SK-MEL-5 (cell line): ENCODE measurements at places on chromosomes 1 and 21.
A peak's percentile ranks its signal among the peaks of the same experiment; 100 is the strongest.

- DNase-seq, result peak; percentile 22
Observed at GRCh38 chr1:54227091-54227602, 27.2 kb downstream of the MRPL37 start.

- no peak for DNase-seq
Observed at GRCh38 chr1:168963601-168964000, 142.9 kb upstream of the ATP1B1 start.

DNA sequence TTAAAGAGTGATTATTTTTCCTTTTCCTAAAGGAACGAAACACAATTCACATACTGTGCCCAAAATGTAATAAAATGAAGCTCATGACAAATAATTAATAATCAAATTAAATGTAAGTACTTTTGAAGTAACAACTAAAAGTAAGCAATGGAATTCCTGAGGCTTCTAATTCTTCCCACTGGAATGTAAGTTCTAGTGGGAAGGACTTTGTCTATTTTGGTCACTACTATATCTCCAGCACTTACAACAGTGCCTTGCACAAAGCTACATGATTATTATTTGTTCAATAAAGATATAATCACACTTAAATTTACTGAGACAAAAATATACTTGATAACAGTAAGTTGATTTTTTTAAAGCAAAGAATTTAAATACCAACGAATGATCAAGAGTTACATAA, 128.8 kb downstream of the COQ8A start:
- no peak for DNase-seq

- peak; percentile 29 for DNase-seq
Observed at GRCh38 chr1:22654692-22655091, 1.7 kb downstream of the C1QB start.

- DNase-seq, result no peak
Observed at GRCh38 chr1:156270314-156270713, 12.3 kb downstream of the SMG5 start.

DNA sequence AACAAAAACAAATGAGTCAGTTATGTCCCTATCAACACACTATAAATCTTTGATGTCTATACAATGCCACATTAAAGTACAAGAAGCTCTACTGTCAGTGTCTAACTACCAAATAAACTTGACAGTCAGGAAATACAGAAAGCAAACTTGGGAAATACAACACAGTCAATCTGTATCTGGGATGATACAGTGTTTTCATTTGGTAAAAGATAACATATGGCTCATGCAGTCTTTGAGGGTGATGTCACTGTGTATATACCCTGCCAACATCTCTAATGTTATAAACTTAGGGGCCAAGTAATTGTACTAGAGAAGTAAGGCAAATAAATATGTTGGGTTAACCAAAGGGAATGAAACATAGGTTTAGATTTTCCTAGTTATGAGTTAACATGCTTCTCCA, 552.5 kb upstream of the ADAMTS5 start:
- no peak for DNase-seq

DNA sequence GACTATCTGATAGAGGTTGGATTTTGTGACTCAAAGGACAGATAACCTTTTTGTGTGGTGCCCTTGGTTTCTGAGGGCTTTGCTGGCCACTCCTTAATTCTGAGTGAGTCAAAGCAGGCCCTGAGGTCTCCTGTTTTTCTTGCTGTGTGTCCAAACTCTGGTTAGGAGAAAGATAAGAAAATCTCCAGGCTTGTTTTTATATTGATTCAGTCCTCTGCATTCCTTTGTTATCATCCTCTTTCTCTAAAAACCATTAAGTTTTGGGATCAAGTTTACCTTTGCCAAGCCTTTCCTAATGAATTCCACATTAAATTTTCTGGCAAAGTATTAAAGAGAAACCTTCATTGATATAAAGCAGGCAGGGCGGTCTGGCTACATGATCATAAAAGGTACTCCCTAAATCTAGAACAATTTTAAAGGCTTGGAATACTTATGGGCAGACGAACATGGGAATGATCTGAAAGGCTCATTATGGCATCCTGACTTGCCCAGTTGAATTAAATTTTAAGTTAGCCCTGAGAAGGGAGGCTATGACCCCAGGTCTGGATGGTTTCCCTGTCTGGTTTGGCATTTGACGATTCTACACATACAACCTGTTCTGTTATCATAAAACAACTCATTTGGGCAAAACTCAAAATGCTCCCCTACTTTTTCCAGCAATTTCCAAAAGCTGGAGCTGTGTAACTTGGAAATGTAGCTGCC, 20.8 kb downstream of the ZBTB8B start:
- no peak for DNase-seq

- DNase-seq, result no peak
Observed at GRCh38 chr1:76494807-76495206, 372.5 kb upstream of the ST6GALNAC5 start.

DNA sequence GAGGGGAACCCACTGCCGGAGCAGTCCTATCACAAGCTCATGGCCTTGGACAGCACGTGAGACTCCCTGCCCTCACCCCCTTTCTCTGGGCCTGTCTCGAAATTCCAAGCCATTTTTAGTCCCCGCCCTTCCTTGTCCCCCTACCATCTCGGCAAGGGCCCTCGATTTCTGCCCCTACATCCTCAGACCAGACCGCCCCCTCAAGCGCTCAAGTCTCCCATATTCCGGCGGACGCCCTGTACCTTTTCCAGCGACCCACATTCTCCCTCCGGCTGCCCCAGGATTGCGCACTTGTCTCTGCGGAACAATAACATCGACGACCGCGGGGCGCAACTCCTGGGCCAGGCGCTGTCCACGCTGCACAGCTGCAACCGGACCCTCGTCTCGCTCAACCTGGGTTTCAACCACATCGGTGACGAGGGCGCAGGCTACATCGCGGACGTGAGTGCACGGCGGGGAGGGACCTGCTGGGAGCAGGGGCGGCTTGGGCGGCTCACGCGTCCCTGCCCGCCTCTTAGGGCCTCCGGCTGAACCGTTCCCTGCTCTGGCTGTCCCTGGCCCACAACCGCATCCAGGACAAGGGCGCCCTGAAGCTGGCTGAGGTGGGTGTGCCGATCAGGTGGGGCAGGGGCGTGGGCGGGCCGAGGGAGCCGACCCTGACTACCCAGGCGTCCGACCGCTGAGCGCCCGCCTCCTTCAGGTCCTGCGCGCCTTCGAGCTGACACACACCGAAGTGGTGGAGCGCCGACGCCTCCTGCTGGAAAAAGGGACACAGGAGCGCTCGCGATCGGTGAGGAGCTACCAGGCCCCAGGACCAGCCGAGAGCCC, 7.0 kb downstream of the LRRC71 start:
- DNase-seq, result peak; percentile 77

- no peak for DNase-seq
Observed at GRCh38 chr1:1677718-1678580, 14.6 kb downstream of the SLC35E2B start.

DNA sequence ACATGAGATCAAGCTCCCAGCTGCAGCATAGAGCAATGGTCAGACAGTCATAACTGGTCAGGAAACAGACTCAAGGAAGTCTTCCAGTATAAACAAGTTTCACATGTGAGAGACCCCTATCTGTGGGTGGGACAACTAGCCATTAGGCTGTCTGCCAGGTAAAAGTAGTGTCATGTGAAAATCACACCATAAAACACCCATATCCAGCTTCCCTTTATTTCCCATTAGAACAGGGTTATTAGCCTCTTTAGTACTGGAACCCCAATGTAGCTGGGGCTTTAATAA, 426.7 kb downstream of the KCNT2 start:
- no peak for DNase-seq

DNA sequence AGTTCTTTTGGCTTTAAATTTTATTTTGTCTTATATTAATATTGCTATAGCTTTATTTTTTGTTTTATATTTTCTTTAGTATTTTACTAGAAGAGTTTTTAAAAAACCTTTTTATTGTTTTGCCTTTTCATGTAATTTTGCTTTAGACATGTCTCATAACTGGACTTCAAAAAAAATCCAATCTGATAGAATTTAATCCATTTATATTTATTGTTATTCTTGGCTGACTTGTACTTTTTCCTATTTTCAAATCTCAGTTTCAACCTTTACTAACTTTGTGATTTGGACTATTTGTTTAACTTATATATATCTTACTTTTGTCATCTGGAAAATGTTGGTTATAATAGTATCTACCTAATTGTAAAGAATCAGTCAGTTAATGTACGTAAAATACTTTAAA, 61.2 kb downstream of the NTNG1 start:
- no peak for DNase-seq

DNA sequence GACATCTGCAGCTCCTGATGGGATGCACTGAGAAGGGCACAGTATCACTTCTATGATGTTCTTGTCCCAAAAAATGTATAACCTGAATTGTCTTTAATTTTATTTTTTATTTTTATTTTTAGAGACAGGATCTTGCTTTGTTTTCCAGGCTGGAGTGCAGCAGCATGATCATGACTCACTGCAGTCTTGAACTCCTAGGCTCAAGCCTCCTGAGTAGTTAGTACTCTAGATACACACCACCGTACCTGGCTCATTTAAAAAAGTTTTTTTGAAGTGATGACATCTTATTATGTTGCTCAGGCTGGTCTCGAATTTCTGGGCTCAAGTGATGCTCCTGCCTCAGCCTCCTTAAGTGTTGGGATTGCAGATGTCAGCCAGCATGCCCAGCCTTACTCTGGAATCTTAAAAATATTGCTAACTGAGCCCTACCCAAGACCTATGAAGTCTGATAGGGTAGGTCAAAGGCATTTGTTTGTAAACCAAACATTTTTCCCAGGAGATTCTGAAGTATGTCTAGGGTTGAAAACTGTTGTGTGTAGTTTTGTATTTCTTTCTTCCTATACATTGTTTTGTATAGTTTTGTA, 68.9 kb downstream of the ATF6 start:
- peak; percentile 17 for DNase-seq

DNA sequence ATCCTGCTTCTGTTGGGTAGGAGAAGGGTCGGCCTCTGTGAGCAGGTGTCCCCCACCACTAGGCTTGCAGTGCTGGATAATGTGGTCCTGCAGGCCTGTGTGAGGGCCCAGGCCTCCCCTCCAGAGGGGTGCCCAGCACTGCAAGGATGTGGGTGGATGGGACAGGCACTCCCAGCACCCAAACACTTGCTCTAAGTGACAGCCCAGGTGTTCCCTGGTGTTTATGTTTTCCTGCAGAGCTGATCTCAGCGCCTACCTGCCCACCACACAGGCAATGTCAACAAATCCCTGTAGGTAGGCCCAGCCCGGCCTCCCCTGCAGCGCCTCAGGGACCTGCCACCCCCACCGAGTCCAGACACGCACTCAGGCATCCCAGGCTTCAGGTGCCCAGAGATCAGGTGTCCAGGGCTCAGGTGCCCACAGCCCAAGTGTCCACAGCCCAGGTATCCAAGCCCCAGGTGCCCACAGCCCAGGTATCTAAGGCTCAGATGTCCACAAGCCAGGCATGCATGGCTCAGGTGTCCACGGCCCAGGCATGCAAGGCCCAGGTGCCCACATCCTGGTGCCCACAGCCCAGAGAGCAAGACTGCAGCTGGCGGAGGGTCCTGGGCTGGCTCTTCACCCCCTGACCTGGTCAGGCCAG, 59.2 kb downstream of the WNT9A start:
- no peak for DNase-seq

DNA sequence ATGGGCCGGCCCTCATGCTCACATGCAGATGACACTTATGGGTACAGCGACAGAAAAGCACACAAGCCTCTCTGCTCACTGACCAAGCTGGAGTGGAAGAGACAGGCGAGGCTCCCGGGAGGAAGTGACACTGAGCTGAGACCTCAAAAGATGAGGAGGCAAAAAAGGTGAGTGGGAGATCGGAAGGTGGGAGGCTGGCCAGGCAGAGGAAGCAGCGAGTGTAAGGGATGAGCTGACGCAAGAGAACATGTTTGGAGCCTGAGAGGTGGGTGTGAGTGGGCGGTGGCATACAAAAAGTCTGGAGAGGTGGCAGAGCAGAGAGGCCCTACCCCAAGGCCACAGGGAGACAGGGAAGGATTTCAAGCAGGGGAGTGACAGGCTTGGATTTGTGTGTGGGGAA, 18.2 kb upstream of the CDCP2 start:
- no peak for DNase-seq

- DNase-seq, result no peak
Observed at GRCh38 chr1:183284086-183284485, 98.0 kb downstream of the LAMC2 start.

- no peak for DNase-seq
Observed at GRCh38 chr1:239061770-239062169, 324.6 kb upstream of the CHRM3 start.

- no peak for DNase-seq
Observed at GRCh38 chr1:161298116-161298515, 11.7 kb downstream of the MPZ start.

DNA sequence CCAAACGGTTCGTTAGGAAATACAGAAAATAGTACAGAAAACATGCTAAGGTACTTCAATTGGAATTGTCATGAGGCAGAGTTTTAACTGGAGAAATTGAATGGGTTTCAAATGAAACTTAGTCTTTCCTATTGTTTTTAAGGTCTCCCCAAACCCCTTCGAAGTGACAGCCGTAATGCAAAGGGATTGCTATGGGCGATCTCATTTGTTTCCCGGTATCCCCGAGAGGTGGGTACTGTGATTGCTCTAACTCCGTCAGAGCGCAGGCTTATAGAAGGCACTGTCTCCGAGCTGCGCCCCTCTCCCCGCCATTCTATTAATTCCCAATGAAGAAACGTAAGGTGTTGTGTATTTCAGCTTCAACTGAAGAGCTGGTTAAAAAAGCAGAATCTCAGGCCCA, 22.0 kb upstream of the RNF187 start:
- no peak for DNase-seq

- no peak for DNase-seq
Observed at GRCh38 chr1:198647055-198647454, 8.2 kb downstream of the PTPRC start.
